ENCODE measurements at places on chromosomes 6 and 20. TPM values are rescaled to one million over a fixed set of nuclear protein-coding genes. Genes with fewer than 3 reads are reported as not detected.

GRCh38 chr6:158608221-158608620 lies 36.3 kb downstream of the DYNLT1 start:
- no peak for DNase-seq

DNA sequence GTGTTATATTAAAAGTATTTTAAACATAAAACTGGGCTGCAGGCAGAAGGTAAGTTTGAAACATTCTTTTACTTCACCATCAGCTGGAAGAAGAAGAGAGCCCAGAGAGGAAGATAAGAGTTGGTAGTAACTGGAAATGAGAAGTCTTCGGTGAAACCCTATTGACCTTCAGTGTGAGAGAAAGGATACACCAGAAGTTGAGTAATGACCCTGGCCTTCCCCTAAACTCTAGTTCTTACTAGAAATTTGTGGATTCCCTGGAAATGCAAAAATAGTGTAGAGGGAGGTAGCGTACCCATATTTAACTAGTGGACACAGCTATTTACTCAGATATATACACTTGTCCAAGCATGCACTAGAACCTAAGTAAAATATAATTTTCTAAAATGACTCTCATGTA lies 8.0 kb upstream of the EPM2A start:
- DNase-seq, result no peak

DNA sequence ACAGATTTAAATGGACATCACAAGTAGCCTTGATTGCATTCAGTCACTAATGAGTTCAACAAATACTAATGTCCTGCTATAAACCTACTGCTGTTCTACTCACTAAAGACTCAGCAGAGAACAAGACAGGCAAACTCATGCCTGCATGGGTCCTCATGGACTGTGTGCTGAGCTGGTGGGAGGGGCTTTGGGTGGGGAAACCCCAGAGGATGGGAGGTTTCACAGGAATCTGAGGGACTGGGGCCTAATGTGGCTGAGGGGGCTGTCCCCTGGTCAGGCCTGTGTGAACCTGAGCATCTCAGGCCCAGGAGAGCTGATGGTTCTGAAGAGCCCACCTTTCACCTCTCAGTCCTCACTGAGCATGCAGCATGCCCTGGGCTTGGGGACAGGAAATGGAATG lies 1.4 kb downstream of the CST8 start:
- DNase-seq, result no peak

DNA sequence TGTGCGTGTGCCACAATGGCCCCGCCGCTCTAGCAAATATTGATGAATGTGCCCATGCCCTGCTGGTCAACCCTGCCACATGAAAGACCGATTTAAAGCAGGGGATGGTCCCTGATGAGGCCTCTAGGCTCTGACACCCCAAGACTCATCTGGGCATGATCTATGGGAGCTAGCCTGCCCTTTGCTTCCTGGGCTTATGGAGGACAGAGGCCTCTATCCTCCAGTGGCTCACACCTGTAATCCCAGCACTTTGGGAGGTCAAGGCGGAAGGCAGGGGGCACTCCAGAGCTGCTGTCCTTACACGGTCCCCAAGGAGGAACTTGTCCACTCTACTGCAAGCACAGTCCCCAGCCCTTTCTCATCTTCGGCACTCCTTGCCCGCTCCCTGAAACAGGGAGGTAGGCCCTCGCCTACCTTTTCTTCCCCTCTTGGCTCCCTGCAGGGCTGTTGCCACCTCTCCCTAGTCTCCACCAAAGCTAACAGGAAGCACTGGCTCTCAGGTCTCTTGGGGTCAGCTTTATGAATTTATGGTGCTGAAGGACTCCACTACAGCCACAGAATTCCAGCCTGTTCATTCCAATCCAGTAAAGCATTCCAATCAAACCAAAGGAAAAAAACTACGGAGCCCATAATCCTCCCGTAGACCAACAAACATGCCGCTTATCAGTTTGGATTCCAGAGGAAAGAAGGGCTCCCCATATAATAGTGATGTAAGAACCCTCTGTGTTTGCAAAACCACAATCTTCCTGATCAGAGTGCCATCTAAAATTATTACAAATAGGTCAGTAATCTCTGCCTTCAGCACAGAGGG lies 48.7 kb upstream of the FOXQ1 start:
- no peak for DNase-seq

- no peak for DNase-seq
These were observed 662 bp upstream of the CCR6 start for GRCh38 chr6:167122041-167122826.

GRCh38 chr20:13909067-13909466 lies 81.3 kb downstream of the SEL1L2 start:
- no peak for DNase-seq

- DNase-seq, result no peak
These were observed 128.7 kb downstream of the DLL1 start for GRCh38 chr6:170162011-170162774.

- no peak for DNase-seq
These were observed 601.2 kb downstream of the CDH26 start for GRCh38 chr20:60559462-60559861.

DNA sequence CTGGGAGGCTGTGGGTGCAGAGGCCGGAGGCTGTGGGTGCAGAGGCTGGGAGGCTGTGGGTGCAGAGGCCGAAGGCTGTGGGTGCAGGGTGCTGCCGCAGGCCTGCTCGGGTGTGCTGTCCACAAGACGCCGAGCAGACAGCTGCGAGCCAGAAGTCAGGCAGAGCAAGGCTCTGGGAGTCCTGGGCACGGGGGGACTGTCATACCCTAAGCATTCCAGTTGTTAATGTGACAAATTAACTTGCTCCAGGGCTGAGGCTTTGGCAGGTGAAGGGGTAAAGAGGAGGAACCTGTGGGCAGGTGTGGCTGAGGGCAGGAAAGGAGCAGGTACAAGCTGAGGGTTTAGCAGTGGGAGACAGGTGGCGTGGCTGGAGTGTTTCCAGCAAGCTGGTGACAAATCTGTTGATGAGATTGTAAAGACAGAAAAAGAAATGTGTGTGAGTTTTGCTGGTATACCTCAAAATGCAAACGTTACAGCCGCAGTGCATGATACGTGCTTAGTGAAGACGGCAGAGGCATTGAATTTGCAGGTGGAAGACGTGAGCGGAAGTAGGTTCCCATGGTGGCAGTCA lies 14.2 kb upstream of the ADRM1 start:
- DNase-seq, result no peak

- DNase-seq, result no peak
These were observed 1515.4 kb upstream of the DEFB115 start for GRCh38 chr20:29741894-29742698.

The ANKS1A gene
- polyA plus RNA-seq, result 64.0 TPM

The HS3ST5 gene
- 0.72 TPM for polyA plus RNA-seq

The DEFB128 gene
- not detected for polyA plus RNA-seq

The MCCD1 gene
- polyA plus RNA-seq, result not detected

Data from hindlimb muscle (tissue), 1 donor.